Activated CD8-positive, alpha-beta memory T cell treated with anti-CD3 and anti-CD28 coated beads, Interleukin-2, amount 10 ng/mL, durations not matched to agents 7 days and 5 days (primary cell): ENCODE measurements at places on chromosomes 12 and 14.

DNA sequence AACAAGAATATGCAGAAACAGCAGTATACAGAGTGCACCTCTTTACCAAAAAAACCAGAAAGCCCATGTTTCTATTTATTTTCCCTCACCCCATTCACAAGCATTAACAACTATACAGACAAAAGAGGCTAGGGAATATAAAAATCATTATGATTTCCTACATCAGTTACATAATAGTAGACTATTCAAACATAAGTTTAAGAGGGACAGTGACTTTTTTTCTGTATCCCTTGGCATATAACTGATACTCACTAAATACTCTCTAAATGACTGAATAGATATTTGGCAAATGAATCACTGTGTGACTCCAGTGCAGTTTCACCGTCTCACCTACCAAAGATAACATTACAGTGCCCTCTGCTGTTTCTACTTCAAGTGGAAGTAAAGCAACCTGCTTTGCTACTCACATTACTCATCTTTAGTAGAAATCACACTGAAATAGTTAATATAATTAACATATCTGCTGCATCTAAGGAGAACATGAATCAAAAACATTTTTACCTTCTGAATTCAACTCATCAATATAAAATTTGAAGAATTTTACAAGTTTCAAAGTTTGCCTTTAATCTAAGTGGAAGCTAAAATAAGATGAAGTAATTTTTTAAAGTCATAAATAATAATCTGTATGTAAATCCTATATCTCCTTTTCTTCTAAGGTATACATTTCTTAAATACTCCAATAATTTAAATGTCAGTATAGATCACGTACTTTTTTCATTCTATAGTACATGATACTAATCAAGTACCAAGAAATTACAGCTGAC, 103.8 kb downstream of the OSBPL8 start:
- DNase-seq: peak; percentile 42

DNA sequence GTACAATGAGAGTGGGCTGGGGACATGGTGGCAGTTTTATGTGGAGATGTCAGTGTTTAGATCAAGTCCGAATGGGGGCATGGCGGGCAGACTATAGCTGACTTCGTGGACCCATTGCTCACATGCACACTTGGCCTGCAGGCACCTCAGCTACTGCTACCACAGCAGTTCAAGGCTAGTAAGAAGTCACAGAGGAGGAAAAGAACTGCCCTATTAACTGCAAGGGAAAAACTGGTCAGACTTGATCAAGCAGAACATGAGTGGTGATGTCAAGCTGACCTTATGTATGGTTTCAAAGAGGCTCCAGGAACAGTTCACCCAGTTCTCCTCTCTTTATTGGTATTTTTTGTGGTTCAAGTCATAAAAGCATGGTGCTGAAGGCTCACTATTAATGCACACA, 30.2 kb upstream of the FRS2 start:
- DNase-seq: no peak

- no peak for DNase-seq
These were observed 67.2 kb downstream of the GLT1D1 start for GRCh38 chr12:128920468-128920867.

GRCh38 chr14:59538936-59539335, 37.7 kb downstream of the CCDC175 start:
- DNase-seq: no peak

GRCh38 chr14:91624757-91625156, 107.1 kb downstream of the CATSPERB start:
- no peak for DNase-seq

GRCh38 chr14:75969891-75970290, 11.9 kb downstream of the TGFB3 start:
- DNase-seq: no peak

- DNase-seq: peak; percentile 91
These were observed 261 bp upstream of the RNU7-1 start for GRCh38 chr12:6943389-6943721.

GRCh38 chr14:92503756-92504491, 9.7 kb upstream of the RIN3 start:
- DNase-seq: no peak

GRCh38 chr14:96362965-96363750, at the start of the genes ATG2B and GSKIP:
TSS of gene ATG2B (minus strand) at chr14:96363341. CDS start at chr14:96362976, 365 bp downstream.
TSS of gene GSKIP (plus strand) at chr14:96363526. CDS start at chr14:96382248, 18,722 bp downstream.
- peak; percentile 97 for DNase-seq

- peak; percentile 95 for DNase-seq
These were observed 42.6 kb upstream of the FOXJ2 start for GRCh38 chr12:7989827-7990491.

- no peak for DNase-seq
These were observed 70.4 kb upstream of the KITLG start for GRCh38 chr12:88650715-88651114.

- DNase-seq: no peak
These were observed 57.1 kb downstream of the GALC start for GRCh38 chr14:87935886-87936285.

GRCh38 chr12:68113644-68114043, 45.9 kb downstream of the IFNG start:
- peak; percentile 72 for DNase-seq

GRCh38 chr14:74207943-74208342, 31.3 kb upstream of the VSX2 start:
- no peak for DNase-seq

GRCh38 chr14:58270628-58271027, 26.0 kb downstream of the PSMA3 start:
- DNase-seq: no peak

DNA sequence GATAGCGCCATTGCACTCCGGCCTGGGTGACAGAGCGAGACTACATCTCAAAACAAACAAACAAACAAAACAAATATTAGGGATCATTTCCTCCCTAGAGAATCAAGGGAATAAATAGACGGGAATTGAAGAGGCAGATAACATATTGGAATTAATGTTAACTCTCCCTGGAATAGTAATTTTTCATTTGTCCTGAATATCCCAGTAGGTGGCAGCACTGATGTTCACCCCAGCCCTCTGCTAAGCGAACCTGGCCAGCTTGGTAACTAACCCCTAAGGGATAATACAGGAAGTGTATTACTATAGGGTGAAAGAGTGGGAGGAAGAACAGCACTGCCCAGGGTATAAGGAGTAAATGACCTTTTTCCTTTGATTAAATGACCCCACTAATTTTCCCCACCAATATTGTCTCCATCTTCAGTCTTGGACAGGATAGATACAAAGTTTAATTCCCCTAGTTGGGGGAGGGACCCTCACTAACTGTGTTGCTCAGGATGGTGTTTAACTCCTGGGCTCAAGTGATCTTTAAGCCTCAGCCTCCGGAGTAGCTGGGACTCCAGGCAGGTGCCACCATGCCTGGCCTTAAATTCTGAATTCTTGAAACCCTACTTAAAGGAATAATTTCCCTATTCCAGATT, 40.5 kb downstream of the SLC2A14 start:
- peak; percentile 51 for DNase-seq

DNA sequence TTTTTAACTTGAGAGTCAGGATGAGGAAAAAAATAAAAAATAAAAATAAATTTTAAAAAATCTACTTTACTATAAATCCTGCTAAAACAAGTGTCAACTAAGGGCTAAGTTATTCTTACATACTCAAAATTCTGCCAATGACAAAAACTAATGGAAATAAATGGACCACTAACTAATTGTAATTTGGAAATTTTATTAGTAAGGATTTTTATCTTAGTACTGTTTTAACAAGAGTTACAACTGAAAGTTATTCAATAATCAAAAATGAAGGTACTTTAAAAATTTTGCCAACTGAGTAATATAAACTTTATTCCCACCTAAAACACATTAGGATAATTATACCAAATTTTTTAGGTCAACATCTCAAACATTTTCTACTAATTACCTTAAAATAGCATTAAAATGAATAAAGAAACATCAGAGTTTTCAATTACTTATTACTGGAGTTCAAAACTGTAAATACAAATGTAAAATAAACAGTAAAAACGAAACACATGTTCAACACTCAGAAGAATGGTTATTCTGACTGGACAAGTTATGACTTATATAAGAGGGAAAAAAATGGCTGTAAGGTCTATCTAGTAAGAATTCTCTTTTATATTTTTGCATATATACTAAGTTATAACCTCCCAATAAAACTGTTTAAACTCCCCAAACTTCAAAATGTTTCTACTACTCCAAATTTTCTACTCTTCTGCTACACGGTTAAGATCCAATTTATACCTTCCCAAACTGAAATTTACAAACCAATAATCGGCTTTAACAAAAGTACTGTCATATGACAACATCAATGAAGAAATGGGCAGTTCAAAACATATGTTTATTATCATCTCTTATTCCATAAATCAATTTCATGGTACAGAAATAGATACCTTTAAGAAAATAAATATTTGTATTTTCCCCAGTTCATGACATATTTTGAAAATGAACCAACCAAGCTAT, 2.7 kb downstream of the HECTD1 start:
- DNase-seq: no peak

DNA sequence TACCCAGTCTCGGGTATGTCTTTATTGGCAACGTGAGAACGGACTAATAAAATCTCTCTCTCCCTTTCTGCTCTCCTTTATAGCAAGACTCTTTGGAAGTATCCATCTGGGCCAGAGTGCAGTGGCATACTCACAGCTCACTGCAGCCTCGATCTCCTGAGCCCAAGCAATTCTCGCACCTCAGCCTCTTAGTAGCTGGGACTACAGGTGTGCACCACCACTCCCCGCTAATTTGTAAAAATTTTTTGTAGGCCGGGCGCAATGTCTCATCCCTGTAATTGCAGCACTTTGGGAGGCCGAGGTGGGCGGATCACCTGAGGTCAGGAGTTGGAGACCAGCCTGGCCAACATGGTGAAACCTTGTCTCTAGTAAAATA, 33.2 kb upstream of the PPP2R5C start:
- DNase-seq: no peak

DNA sequence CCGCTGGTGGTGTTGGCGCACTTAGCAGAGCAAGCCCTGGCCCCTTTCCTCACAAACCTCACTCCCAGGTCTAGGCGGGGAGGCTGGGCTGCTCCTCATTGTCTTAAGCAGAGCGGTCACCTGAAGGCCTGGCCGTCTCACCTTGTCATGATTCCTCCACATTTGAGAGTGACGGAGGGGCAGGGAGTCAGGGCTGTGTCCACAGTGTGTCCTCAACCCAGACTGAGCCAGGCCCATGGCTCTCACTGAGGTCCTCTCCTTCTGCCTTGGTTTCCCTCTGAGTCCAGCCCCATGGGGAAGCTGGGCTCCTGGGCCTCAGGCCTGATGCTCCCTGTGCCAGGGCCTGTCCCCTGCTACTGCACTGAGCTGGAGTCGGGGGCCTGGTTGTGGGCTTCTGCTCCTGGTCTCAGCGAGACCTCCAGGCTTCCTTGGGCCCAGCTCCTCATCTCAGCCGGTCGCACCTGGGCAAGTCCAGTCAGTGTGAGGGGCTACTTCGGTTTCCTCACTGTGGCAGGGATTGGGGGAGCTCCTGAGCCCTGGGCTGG, 44.9 kb downstream of the KRT80 start:
- DNase-seq: no peak

- DNase-seq: no peak
These were observed 406.1 kb upstream of the TMPO start for GRCh38 chr12:98109266-98109665.

DNA sequence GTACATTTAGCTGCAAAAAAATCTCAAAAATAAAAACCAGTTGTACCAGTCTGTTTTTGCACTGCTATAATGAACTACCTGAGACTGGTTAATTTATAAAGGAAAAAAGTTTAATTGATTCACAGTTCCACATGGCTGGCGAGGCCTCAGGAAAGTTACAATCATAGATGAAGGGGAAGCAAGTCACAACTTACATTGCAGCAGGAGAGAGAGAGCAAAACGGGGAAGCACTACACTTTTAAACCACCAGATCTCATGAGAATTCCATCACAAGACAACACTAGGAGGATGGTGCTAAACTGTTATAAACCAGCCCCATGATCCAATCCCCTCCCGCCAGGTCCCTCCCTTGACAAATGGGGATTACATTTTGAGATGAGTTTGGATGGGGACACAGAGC, 186.0 kb downstream of the TMTC3 start:
- no peak for DNase-seq

- DNase-seq: no peak
These were observed 12.1 kb downstream of the FGD6 start for GRCh38 chr12:95205016-95205624.

DNA sequence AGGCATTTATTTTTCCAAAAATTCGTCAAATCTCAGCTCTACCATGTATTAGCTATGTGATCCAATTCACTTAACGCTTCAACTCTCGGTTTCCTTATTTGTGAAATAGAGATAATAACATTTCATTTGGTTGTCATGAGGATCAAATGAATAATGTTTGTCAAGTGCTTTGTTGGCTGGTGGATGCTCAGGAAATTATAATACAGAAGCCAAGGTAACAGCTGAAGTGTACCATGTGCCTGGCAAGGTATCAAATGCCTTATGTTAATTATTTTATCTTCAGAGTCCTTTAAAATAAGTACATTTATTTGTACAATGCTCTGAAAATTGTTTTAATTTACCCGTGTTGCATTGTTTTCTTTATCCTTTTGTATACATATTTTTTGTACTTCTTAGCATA, 6.1 kb upstream of the PRKCH start:
- no peak for DNase-seq

GRCh38 chr14:97523936-97524335, 726.8 kb downstream of the VRK1 start:
- no peak for DNase-seq

DNA sequence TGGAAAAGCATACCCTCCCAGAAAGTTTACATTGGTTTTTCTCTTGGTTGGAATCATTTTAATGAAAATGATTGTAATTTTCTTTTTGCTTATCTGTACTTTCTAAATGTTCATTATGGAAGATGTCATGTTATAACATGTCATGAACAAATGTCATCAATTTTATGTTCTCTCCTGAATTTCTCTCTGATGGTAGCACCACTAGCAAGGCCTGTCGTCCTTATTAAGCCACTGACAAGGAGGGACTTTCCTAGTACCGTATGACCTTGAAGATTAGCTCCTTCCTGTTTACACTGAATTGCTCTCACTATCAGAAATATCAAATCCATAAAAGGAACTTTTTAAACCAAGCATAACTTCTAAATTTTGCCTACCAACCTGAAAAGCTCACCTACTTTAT, 99.0 kb downstream of the ESR2 start:
- no peak for DNase-seq

- no peak for DNase-seq
These were observed 663 bp downstream of the ANKRD33 start for GRCh38 chr12:51888316-51889215.

DNA sequence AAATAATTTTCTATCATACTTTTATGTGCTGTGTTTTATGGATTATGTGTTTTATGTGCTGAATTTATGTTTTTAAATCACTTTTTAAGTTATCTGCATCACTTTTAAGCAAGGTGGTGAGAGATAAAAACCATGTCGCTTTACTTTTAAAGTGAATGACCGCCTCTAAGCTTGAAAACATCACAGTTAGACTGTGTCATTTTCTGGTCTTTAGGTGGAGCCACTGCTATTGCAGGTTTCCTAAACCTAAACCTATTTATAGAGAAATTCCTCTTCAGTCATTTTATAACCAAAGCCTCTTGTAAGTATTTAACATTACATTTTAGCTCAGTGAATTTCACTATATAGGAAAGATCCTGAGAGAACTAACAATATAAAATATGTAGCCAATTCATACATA, 21.0 kb upstream of the MDM2 start:
- DNase-seq: no peak

- no peak for DNase-seq
These were observed 1.5 kb downstream of the PLEKHA5 start for GRCh38 chr12:19131025-19131444.

- DNase-seq: no peak
These were observed 13.5 kb upstream of the FKBP11 start for GRCh38 chr12:48938805-48939204.
